NAMALWA (cell line): ENCODE measurements at places on chromosomes 13 and 19.

- DNase-seq: no peak
Observed at GRCh38 chr13:59743195-59743594, 420.5 kb downstream of the DIAPH3 start.

DNA sequence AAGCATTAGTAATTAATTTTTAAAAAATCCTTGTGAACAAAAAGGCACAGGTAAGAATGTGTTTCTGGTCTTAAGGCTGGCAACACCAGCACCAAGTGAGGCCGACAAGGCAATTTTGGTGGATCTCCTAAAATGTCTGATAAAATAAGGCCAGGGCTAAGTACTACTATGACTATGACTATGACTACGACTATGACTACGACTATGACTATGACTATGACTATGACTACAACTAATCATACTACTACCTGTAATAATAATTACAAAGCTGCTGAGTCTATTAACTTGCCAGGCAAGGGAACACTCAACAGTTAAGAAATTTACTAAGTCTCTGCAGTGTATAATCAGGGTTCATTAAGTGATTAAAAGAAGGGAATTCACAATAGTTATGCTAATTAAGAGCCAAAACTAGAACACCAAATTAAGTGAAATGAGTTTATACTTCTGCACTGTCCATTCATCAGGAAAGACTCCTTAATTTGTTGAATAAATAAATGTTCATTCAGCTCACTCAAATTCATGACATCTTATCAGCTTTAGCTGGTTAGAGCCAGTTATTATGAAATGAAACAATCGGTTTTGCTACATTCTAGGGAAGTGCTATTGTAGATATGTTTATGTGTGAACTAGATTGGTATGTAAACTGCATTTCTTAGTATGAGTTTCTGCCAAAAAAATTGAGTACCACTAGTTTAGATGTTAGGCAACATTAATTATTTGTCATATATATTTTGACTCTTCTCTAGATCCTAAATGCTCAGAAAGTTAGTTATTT lies 1626.2 kb upstream of the PCDH20 start:
- no peak for DNase-seq

- DNase-seq: no peak
Observed at GRCh38 chr13:101170306-101170705, 246.0 kb downstream of the NALCN start.

DNA sequence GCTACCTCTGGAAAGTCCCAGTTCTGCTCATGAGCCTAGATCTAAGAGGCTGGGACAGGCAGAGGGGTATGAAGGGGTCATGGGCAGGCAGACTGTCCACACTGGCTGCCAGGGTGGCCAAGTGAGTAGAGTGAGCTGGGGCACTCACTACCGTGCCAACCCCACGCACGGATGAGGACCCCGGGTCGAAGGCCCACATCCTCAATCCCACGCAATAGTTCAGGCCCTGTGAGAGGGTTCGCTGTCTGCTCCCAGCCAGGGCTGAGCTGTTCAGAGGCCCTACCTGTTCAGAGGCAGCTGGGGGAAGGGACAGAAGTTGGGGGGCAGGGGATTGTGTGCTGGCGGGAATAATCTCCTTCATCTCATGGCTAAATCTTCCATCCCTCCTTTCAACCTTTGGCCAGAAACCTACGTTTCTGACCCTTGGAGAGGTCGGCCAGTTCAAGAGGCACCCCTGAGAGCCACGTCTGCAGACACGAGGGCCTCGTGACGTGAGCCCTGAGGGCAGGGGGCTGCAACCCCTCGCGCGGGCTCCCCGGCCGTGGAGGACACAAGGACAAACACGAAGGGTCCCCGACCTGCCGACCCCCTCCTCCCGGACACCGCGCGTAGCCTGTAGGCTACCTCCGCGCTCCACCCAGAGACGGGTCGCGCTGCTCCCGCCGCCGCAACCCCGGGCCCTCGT lies 1.0 kb upstream of the RPS5 start:
- DNase-seq: no peak

- no peak for DNase-seq
Observed at GRCh38 chr13:42367831-42368230, 95.9 kb downstream of the AKAP11 start.

GRCh38 chr13:68428292-68428691 lies 1198.2 kb upstream of the PCDH9 start:
- no peak for DNase-seq

- no peak for DNase-seq
Observed at GRCh38 chr13:34752283-34752960, 189.6 kb upstream of the NBEA start.

DNA sequence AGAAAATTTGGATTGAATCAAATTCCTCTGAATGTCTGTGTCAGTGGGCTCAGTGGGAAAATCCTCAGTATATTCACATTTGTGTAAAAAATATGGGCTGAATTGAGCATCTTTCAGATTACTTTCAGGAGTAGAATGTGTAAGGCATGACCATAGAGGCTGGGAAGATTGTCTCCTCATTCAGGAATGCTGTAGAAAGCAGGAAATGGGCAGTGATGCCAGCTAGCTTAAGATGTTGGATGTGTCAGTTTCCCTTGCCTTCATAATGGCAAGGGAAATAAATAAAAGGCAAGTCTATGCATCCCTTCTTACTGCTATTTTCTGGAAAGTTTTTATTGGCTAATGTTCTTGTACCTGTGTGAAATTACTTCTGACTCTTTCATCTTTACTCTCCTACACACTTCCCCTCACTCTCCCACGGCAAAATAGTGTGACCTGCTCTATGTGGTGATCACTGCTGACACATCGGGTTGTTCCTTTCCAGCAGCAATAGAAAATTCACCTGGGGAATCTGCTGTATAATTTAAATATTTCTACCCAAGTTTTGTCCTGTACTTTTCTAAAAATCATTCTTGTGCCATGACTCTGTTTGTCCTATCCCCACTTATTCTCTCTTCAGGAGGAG lies 103.2 kb downstream of the LMO7 start:
- no peak for DNase-seq

DNA sequence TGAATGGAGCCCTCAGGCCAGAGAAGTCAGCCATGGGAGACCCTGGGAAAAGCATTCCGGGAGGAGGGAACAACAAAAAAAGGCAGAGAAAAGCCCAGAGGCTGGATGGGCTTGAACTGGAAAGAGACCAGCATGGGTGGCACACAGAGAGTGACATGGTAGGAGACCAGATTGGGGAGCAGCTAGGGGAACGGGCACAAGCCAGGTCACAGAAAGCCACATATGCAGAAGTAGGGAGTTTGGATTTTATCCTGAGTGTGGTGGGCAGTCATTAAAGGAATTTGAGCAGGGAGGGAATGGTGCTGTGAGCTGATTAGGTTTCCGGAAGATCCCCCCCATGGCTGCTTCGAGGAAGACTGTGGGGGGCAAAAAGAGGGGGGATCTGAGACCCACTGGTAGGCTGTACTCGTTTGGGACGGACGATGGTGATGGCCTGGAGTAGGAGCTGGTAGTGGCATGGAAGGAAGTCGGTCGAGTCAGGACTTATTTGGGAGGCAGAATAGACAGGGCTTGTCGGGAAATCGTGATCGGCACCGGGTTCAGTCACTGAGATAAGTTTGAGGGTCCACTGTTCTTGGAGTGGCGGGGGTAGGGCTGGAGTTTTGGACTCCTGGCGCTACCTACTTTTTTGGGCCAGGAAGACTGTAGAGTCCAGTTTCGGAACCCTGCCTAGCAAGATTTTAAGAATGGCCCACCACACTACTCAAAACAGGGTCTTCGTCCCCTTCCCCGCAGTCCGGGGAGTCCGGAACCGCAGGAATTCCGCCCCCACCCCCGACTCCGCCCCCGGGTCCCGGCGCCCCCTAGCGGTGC lies 949 bp downstream of the SERTAD1 start:
- peak; percentile 40 for DNase-seq

DNA sequence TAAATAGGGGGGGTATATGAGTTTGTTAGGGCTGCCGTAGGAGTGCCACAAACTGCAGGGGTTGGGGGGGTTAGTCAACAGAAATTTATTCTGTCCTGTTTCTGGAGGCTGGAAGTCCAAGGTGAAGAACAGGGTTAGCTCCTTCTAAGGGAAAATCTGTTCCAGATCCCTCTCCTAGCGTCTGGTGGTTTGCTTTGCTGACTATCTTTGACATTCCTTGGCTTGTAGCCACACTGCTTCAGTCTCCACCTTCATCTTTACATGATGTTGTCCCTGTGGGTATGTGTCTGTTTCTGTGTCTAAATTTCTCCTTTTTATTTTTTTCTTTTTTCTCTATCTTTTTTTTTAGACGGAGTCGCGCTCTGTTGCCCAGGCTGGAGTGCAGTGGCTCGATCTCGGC lies 8.1 kb upstream of the ICAM1 start:
- DNase-seq: no peak

GRCh38 chr19:46131485-46132143 lies 7.1 kb upstream of the IGFL3 start:
- no peak for DNase-seq

GRCh38 chr19:4304538-4305256 lies at the start of gene FSD1:
Gene FSD1 (plus strand): TSS chr19:4304598. CDS start chr19:4304747, 149 bp downstream.
- DNase-seq: peak; percentile 83

GRCh38 chr13:44064357-44064756 lies 184.7 kb downstream of the LACC1 start:
- DNase-seq: no peak

DNA sequence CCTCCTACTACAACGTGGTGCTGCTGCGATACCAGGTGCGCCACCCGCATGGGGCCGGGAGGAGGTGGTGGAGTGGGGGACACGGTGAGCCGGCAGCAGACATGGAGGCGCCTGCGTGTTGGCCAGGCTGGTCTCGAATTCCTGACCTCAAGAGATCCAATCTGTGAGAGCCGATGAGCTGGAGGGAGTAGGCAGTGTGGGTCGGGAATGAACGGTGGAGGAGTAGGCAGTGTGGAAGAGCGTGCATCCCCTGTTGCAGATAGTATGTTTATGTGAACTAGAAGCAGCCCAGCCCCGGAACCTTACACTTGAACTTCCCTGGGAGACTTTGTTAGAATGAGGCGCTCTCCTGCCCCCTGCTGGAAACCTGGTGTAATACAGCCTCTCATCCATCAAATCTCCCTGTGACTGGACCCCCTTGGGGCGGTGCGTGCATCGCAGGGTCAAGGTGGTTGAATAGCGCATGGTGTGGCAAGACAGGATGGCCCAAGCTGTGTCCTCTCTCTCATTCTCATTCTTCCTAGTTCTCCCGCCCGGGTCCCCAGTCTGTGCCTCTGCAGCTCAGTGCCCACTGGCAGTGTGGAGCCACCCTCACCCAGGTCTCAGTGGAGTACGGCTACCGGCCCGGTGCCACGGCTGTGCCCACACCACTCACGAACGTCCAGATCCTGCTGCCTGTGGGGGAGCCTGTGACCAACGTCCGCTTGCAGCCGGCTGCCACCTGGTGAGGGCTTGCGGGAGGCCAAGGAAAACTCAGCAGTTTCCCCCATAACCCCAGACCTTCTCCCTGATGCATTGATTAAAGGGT lies 10.5 kb upstream of the B3GNT3 start:
- peak; percentile 80 for DNase-seq
